Activated CD8-positive, alpha-beta memory T cell treated with anti-CD3 and anti-CD28 coated beads for 1 hour (primary cell): ENCODE measurements at places on chromosomes 1 and 21.

DNA sequence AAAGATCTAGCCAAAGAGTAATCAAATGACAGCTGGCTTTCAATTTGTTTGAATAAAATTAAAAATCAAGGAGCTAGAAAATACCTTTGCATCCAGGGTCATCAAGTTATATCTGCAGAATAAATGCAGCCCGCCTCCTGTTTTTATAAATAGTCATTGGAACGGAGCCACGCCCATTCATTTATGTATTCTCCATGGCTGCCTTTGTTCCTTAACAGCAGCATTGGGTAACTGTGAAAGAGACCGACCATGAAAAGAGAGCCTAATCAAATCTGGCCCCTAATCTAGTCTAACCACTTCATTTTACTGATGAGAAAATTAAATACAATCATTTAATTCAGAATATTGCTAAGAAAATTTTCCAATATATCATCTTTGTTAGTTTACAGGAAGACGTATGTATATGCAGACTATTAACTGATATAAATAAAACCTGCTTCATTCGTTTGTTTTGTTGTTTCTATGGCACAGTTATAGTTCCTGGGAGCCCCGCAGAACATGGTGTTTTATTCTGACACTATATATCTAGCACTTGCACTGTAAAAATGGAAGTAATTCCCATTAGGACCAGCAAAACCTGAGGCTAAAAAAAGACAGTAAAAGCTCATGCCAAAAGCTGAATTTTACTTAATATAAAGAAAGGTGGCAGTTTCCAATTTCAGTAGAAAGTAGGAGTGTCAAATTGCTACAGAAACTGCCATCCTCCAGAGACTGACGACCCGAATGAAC is 111.8 kb upstream of the PALMD start:
- no peak for DNase-seq

DNA sequence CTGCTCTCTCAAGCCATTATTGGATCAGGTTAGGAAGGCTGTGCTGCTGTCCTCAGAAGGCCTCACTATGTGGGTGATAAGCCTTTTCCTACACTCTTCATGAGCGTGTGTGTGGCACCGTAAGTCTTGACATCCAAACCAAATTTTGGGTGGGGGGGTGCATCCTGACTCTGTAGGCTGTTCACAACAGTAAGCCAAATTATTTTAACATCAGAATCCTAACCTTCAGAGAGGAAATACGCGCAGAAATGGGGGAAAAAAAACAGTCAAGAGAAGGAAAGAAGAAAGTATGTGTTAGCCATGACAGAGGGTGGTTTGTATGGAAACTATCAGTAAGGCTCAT is 21.0 kb downstream of the STPG1 start:
- no peak for DNase-seq

DNA sequence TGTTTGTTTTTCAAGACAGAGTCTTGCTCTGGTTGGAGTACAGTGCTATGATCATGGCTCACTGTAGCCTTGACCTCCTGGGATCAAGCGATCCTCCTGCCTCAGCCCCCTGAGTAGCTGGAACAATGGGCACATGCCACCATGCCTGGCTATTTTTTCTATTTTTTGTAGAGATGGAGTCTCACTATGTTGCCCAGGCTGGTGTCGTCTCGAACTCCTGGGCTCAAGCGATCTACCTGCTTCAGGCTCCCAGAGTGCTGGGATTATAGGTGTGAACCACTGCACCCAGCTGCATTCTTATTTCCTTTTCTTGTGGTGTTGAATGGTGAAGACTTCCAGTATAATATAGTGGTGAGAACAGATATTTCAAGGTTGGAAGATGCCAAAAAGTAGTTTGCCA is 28.0 kb downstream of the B3GALT5 start:
- no peak for DNase-seq

- DNase-seq = no peak
Observed at GRCh38 chr1:41851589-41851988, 67.1 kb downstream of the HIVEP3 start.

GRCh38 chr1:174406421-174406820 is 41.3 kb upstream of the GPR52 start:
- DNase-seq = no peak

GRCh38 chr1:84603941-84604830 is 29.9 kb upstream of the CTBS start:
- no peak for DNase-seq

GRCh38 chr1:182752077-182752988 is 37.2 kb upstream of the NPL start:
- DNase-seq = no peak

DNA sequence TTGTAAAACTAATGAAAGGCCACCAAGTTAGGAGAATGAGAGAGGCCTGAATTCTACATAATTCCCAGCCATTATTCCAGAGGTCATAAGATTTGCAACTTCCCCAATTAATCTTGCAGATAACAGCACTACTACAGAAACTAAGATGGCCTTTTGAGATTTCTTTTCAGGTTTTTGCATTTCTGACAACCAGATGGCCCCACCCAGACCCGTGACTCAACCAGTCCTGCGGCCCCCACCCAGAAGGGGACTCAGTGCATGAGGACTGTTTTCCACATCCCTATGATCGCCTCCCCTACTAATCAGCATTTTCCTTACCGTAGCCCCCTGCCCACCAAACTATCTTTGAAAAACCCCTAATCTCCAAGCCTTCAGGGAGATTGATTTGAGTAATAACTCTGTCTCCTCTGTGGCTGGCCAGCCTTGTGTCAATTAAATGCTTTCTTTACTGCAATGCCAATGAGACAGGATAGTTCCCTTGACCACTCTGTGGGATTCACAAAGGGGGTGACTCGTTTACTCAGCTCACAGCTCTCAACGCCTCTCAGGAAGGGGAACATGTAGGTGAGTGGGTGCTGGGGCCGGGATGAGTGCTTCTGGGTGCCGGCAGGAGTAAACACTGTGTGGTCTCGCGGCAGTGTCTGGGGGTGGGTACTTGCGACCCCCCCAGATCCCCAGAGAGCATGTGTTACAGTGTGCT is 10.5 kb upstream of the CNIH3 start:
- DNase-seq = no peak

DNA sequence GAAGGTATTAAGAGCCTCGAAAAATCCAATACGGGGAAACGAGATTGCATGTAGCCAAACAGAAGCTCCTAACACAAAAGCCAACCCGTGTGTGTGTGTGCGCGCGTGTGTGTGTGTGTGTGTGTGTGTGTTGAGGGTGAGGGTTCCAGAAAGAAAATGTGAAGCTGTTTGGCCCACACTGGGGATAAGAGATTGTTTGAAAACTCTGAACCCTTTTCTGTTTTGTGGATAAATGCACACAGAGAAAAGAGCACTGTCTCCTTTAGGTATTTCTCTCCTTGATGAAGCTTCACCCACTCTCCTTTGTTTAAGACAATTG is 1.9 kb downstream of the WLS start:
- DNase-seq = no peak

- DNase-seq = no peak
Observed at GRCh38 chr1:185445594-185445993, 128.6 kb upstream of the IVNS1ABP start.

GRCh38 chr1:84330125-84330984 is 28.8 kb downstream of the SAMD13 start:
- DNase-seq = no peak

DNA sequence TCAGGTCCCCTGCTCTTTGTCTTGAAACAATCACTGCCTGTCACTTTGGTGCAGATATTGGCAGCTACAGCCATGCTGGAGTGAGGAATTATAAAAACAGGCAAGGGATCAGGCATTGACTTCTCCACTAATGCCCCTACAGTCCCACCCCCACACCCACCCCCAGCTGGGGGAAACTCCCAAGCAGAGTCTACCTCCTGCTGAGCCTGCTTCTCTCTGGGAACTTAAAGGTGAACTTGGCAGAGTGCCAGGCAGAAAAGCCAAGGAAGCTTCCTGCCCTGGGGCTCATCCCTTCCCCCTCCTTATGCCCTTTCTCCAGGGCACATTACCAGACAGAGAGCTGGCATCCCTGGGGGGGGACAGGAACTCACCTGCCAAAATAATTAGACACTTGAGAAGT is 6.7 kb downstream of the NCMAP start:
- DNase-seq = no peak

DNA sequence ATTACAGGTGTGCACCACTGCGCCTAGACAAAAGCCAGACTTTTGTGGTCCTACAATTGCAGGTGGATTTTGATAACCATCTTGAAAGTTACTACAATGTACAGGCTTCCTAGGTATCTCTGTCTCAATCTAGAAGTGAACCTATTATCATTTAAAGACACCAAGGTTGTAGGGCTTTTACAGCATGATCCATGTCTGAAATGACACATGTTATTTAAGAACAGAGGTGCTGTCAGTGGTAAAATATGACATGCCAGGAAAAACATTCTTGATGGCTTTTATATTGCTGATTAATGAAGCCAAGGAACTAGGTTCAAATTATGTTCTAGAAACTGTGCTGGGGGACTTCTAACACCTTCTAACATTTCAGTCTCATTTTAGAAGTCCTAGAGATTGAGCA is 253.1 kb downstream of the SDCCAG8 start:
- DNase-seq = no peak

DNA sequence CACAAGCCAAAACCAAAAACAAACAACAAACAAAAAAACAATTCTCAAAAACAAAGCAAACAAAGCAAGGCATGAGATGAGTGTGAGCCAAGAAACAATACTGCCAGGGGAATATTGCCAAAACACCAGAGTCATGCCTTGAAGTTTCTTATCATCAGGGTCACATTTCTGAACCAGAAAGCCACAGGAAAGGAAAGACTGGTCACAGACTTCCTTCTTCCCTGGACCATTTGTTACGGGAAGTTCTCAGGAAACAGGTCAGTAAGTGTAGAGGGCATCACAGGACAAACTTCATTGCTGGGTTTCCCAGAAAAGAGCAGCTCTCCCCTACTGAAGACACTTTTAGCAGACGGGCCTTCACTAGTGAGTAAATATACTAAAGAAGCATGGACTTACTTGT is 191.2 kb downstream of the GABPA start:
- DNase-seq = no peak

GRCh38 chr1:173255214-173255813 is 48.2 kb upstream of the TNFSF4 start:
- DNase-seq = no peak

GRCh38 chr1:22487781-22488180 is 36.1 kb downstream of the ZBTB40 start:
- no peak for DNase-seq

DNA sequence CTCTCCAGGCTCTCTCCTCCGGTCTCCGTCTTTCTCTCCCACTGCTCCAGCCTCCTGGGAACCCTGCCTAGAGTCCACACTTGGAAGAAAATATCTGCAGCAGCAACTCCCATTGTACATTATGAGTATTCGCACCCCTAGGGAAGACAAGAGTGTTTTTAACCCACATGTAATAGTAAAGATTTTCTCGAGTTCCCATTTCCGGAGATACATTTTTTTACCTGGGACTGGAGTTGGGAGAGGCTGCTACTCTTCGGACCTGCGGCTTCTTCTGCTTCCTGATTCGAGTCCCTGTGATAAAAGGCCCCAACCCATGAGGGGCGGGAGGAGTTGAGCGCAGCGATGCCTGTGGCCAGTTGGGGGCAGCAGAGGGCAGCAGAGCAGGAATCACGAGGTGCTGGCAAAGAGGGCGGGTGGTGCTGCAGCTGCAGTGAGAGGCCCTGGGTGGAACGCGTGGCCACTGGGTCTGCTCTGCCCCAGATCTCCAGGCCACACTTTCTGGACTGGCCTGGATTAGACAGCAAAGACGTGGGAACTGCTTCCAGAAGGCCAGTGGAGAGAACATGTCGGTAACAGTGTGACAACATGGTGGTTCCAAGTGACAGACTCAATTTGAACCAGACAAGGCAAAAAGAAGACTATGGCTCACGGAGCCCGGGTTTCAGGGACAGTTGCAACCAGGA is 221.0 kb upstream of the CSF3R start:
- DNase-seq = no peak

DNA sequence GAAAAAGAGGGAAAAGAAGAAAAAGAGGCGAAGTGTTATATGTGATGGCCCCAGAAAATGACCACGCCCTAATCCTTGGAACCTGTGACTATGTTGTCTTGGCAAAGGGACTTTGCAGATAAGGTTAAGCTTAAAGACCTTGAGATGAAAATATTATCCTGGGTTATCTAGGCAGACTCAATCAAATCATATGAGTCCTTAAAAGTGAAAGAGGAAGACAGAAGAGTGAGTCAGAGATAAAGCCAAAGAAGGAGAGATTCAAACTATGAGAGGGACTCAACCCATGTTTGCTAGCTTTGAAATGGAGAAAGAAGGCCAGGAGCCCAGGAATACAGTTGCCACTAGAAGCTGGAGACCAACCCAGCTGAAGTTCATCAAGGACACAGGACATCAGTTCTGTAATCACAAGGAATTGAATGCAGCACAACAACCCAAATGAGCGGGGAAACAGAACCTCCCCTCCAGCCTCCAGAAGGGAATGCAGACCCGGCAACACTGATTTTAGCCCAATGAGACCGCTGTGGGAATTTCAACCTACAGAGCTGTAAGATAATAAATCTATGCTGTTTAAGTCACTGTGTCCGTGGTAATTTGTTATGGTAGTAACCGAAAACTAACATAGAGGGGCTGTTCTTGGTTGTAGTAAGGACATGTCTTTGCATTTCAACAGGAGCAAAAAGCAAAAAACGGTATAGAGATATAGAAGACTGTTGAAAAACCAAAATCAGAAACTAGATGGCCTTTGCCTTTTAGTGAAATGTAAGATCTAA is 4.2 kb upstream of the RGS8 start:
- no peak for DNase-seq

- DNase-seq = no peak
Observed at GRCh38 chr1:245528258-245528635, 373.5 kb downstream of the KIF26B start.

DNA sequence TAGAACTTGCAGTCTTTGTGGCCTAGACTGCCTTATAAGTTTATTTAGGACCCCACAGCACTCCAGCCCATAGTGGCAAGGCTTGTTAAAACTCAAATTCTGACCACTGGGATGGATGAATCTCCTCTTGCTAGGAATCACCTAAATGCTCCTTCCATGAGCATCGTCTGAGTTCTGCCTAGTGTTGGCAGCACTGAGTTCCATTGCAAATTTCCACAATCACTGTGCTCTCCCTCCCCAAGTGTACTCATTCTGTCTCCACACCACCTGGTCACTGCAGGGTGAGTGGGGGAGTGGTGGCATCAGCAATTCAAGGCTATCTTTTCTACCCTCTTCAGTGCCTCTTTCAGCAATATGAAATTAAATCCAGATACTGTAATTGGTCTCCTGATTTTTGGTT is 46.7 kb upstream of the PTBP2 start:
- no peak for DNase-seq

DNA sequence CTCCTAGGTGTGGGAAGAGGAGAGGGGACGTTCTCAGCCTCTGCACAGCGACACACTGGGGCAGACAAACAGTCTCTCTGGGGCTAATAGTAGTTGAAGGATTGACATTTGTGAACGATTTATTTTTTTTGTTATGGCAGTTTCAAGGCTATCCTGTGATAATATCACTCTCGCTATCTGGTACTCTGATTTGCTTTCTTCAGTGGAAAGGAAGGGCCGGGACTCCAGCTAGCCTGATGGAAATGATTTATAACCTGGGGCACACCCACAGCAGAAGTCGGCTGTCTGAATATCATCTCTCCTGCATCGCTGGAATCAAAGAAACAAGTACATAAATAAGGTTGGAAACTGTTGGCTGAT is 122.7 kb downstream of the KCNN3 start:
- no peak for DNase-seq
